LHCN-M2 (cell line): ENCODE measurements at places on chromosomes 3 and 15.

DNA sequence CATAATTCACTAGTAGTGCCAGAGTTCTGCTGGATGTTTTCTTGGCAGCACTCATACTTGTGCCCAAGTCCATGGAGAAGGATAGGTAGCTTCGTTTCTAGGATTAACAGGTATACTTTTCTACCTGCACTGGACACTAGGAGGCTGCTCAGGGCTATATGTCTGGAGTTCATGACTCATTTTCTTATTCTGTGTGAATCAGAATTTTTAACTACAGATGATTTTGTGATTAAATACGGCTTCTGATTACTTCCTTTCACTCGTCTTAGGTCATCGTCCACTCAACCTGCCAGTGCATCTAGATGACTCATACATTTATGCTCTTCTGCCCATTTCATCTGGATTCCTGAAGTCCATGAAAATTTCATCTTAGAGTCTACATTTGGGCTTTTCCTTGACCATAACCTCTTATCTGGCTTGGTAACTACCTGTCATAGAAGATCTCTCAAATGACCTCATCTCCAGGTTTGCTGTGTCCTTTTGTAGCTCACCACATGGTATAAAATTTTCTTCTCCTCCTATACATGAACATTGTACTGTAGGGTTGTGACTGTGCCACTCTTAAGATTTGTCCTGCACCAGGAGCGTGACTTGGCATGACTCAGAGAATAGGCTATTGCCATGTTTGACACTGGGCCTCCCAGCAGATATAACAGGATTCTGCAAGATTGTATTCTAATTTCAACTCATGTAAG is 66.7 kb upstream of the GCSAM start:
- peak; percentile 4 for DNase-seq

DNA sequence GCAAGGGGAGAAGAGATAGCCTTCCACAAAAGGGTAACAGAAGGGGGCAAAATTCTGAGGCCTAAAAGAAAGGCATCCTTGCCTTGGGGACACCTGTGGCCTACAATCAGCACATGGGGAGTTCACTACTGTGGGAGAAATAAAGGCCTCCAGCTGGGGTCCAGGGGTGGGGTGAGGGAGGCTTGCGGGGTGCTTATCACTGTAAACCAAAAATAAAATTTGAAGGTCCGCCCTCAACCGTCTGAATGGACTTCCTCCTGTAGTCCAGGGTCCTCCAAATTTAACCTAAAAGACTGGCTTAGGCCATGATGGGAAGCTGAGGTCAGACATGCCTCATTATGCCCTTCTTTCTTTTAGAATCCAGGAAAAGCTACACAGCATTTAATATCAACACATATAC is 2.1 kb upstream of the POLR2M start:
- DNase-seq = no peak

DNA sequence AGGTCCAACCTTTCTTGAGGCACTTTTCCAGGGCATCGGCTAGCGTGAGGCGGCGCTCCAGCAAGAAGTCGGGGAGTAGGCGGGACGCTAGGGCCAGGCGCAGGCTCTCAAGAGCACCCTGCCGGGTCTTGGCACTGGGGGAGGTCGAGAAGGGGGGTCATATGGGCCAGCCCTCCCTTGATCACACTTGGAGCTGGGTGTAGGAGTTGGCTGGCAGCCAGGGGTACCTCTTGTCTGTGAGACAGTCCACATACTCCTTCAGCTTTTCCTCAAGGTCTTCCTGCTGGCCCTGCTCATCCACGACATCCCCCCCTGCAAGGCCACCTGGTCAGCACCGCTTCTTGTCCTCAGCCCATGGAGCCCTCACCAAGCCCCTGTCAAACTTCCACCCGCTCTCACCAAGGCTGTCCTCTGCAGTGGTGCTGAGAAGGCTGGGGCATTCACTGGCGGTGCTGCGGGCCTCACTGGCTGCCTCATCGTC is 2.0 kb downstream of the IFRD2 start:
- no peak for DNase-seq

- DNase-seq = no peak
Measured at GRCh38 chr15:99169769-99170311, 65.0 kb downstream of the SYNM start.

DNA sequence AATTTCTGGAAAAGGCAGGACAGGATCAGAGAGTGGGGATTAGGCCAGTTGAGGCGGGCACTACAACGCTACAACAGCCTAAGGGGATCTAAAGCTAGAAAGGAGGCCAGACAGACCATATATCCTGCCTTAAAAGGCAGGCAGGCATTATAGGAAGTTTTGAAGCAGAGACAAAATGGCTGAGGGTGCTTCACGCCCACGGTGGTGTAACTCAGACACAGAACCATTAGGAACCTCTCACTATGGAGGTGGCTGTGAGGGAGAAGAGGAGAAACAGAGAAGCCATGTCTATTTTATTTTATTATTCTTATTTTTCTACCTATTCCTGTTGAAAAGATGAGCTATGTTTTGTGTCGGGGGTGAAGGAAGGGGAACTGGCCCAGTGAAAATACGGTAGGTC is 2.1 kb upstream of the USP4 start:
- DNase-seq = no peak
